ENCODE measurements at places on chromosomes 3 and 15. TPM values are rescaled to one million over a fixed set of nuclear protein-coding genes. Genes with fewer than 3 reads are reported as not detected.

- ATAC-seq: peak; percentile 85
These were observed 8.0 kb upstream of the FAM107A start for GRCh38 chr3:58585005-58585786.

TEX55 gene
- total RNA-seq: not detected

CCK gene
- 0.24 TPM for total RNA-seq

GRCh38 chr15:92899948-92900730 is at the start of gene CHD2:
Gene CHD2, plus strand, starts transcription at chr15:92900324. Its CDS starts 914 bp downstream, at chr15:92901238.
- peak; percentile 75 for ATAC-seq

GRCh38 chr15:80416702-80417101 is 12.5 kb downstream of the ARNT2 start:
- ATAC-seq: no peak

DNA sequence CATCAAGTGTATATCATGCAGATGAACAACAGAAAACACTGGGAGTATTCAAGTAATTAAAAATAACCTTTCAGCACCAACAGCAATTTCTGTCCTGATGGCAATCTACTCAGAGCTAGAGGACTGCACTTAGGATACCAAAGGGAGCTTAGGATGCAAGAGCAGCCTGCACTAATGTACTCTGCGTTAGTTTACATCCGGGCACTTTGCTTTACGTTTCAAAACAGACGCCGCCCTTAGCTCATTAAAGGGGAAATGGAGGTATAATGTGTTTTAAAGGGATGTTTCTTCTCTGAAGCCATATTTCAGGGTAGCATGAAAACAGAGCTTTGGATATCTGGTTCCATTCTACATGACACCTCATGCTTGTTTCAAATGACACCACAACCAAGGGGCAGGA is 14.0 kb upstream of the B3GNT5 start:
- ATAC-seq: no peak

Data from esophagus mucosa (tissue), 1 donor.